Activated CD4-positive, alpha-beta T cell treated with anti-CD3 and anti-CD28 coated beads for 36 hours (primary cell): ENCODE measurements at places on chromosomes 5 and 9. TPM values are rescaled to one million over a fixed set of nuclear protein-coding genes. Genes with fewer than 3 reads are reported as not detected.

The RNF44 gene
- total RNA-seq = 62.9 TPM

The PCDHGA8 gene
- not detected for total RNA-seq

The CREB3 gene
- 24.0 TPM for total RNA-seq

The IFNB1 gene
- total RNA-seq = 2.2 TPM

The NR2F1 gene
- total RNA-seq = not detected

The TEX48 gene
- total RNA-seq = 0.69 TPM

The SLF1 gene
- 13.6 TPM for total RNA-seq

The PFN3 gene
- total RNA-seq = not detected

The RUFY1 gene
- 29.6 TPM for total RNA-seq

The ZNF354B gene
- total RNA-seq = 11.9 TPM

The LOX gene
- total RNA-seq = 0.04 TPM

The ZNF483 gene
- total RNA-seq = 3.0 TPM

The DNAJC18 gene
- 33.1 TPM for total RNA-seq

The TAF11L5 gene
- not detected for total RNA-seq

The PIK3R1 gene
- 49.0 TPM for total RNA-seq

The SLC46A2 gene
- not detected for total RNA-seq

The NUTM2F gene
- not detected for total RNA-seq

The CXCL14 gene
- total RNA-seq = not detected

The SPATA31A3 gene
- total RNA-seq = not detected

The CDHR2 gene
- 0.61 TPM for total RNA-seq

The WDR38 gene
- total RNA-seq = not detected

The HEMGN gene
- total RNA-seq = 2.9 TPM

The AHRR gene
- total RNA-seq = 20.5 TPM

The CHSY3 gene
- not detected for total RNA-seq

The SPARC gene
- total RNA-seq = 0.67 TPM

The FGF18 gene
- total RNA-seq = not detected

The TRIP13 gene
- total RNA-seq = 34.4 TPM

The SPINK7 gene
- total RNA-seq = not detected

The LTC4S gene
- total RNA-seq = 0.42 TPM

The AUH gene
- total RNA-seq = 30.8 TPM

The MYMK gene
- total RNA-seq = not detected

The MAST4 gene
- total RNA-seq = 26.7 TPM

The MLANA gene
- total RNA-seq = not detected
